ENCODE measurements at places on chromosomes 7 and 10.

DNA sequence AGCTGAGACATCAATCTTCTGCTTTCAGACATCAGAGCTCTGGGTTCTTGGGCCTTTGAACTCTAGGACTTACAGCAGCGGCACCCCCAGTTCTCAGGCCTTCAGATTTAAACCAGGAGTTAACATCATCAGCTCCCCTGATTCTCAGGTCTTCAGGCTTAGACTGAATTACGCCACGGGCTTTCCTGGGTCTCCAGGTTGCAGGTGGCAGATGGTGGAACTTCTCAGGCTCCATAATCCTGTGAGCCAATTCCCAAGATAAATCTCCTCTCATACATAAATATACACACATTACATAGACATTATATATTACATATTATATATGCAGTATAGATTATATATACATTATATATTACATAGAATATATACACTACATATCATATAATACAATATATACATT lies 408.9 kb upstream of the AUTS2 start:
- DNase-seq, result no peak

GRCh38 chr10:13100349-13101294 lies 659 bp downstream of the OPTN start:
- no peak for DNase-seq

DNA sequence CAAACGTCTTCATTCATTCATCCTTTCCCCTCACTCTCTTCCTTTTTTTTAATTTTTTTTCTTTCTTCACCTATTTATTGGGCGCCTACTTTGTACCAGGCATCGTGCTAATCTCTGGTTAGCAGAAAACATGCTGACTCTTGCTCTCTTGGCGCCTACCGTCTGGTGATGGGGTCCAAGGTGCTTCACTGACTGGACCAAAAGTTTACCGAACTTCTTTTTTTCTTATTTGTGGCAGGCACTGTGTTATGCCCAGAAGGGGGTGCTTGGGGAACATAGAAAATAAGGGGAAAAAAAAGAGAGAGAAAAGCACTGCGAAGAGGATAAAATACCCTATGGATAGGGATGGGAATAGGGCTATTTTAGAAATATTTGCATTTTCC lies 505 bp upstream of the FAM204A start:
- DNase-seq, result no peak

DNA sequence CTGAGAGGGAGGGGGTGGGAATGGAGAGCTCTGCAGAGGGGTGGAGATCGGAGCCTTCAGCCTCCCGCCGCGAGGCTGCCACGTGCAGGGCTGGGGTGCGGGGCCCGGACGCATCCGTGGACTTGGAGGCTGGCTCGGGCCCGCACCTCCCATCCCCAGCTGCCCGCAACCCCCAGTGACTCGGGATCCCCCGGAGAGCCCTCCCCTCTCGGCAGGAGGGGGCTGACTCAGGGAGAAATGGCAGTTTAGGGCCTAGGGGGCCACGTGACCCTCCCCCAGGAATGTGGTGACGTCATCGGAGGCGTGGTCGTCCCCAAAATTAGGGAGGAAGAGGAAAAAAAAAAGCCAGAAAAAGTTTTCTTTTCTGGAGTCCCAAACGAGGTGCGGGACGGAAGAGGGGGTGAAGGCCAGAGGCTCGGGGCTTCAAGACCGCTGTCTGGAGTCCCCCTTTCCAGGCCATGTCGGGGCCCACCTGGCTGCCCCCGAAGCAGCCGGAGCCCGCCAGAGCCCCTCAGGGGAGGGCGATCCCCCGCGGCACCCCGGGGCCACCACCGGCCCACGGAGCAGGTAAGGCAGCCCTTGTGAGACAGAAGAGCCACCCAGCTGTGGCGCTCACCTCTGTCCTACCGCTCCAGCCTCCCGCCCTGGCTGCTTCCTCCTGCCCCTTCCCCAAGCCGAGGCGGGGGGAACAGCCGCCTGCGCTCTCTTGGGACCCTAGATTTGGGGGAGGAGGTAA lies at the start of gene TRIP6:
TSS of gene TRIP6 (plus strand) at position 348 of the 736 bp plus-strand sequence. CDS start at position 459, 111 bp downstream.
- no peak for DNase-seq

GRCh38 chr7:1902231-1902855 lies 232.3 kb downstream of the ELFN1 start:
- no peak for DNase-seq

GRCh38 chr7:40621592-40621998 lies 486.8 kb downstream of the SUGCT start:
- DNase-seq, result no peak

DNA sequence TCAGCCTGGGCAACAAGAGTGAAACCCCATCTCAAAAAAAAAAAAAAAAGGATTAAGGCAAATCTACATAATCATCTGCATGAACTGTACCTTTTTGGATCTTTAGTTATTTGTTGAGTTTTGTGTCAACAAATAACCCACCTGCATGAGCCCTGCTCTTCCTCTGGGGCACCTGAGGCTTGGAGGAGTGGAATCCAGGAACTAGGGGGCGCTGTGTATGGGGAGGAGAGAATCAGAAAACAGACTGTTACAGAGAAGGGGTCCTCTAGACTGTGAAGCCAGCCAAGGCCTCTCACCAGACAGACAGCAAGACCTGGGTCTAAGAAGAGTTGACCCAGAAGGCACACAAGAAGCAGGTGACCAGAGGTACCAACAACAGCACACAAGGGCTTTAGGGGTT lies 682.8 kb upstream of the NRP1 start:
- DNase-seq, result no peak

- no peak for DNase-seq
Measured at GRCh38 chr7:134931487-134931886, 54.8 kb upstream of the AGBL3 start.

DNA sequence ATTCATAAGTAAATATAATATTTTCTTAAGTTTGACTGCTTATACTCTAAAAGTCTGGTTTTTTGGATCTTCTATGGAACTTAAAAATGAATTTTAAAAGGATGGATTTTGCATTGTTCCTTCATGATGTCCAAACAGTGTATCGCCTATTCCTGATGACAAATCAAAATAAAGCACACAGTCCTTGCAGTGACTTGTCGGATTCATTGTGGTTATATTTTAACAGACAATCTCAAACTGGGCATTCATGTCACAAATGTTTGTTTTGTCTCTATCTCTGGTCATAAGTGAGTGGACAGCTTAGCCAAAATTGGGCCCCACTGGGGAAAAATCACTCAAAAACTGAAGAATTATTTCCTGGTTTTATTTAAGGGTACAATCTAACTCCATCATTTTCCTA lies 74.8 kb downstream of the LMBR1 start:
- no peak for DNase-seq

GRCh38 chr10:92014620-92015019 lies 91.0 kb downstream of the BTAF1 start:
- no peak for DNase-seq

DNA sequence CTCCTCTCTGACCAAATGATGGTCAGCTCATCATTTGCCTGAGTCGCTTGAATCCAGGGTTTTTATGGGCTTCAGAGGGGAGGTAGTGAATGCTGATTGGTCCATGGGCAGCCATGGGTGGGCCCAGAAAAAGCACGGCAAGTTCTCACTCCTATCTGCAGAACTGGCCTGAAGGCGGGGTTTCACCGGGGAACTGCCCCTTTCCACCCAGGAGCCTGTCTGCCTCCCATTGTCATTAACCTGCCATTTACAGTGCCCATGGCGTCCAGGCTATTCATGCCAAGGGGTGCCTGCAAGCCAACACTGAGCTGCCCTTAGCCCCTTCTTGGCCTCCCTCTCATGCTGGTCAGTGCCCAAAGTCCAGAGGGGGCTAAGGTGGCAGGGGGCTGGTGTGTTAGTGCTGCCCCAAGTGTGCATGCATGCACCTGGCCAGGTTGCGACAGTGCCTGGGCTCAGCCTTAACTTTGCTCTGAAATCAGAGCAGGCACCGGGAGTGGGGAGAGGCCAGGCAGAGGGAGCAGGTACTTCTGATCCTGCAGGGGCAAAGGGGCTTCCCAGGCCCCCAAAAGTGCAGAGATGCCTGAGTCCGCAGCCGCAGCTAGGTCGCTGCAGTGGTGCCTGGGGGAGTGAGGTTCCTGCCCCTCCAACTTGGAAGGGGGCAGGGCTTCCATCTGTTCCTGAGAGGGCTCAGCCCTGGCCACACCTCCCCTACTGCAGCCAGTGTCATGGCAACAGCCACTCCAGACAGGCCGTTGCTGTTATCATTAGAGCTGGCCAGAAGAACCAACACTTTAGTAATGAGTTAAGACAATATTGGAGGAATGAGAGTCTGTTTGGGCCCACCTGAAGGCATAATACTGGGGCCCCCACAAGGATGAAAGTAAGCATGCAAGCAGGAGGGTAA lies 561.6 kb downstream of the GRM8 start:
- DNase-seq, result no peak

Data from NCI-H1417 treated with DMSO at 0.1 percent for 48 hours (cell line).